ENCODE measurements at places on chromosomes 12 and 14.
A peak's percentile ranks its signal among the peaks of the same experiment; 100 is the strongest.

- no peak for DNase-seq
Measured at GRCh38 chr12:129552996-129553750, 350.7 kb downstream of the TMEM132D start.

GRCh38 chr14:58637040-58637390 lies 747 bp upstream of the DACT1 start:
- peak; percentile 30 for DNase-seq

DNA sequence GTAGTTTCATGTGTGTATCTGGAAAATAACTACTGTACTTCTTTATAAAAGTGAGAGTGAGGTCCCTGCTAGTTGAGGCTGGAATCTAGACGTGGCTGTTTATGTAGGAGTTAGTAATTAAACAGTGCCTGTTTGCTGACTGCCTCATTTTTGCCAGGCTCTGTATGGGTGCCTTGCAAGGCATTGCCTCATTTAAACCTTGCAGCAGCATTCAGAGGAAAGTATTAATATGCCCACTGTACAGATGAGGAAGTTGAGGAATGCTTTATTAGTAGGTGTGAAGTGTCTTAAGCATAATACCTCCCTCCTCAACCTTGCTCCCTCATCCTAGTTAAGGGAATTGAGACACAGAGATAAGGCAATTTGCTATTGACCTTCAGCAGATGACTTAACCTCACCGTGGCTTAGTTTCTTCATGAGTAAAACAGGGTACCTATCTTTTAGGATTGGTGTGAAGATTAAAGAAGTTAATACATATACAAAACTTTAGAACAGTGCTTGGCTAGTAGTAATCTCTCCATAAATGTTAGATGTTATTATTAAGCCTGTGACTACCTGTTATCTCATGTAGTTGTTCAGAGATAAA lies 28.7 kb downstream of the PPM1A start:
- DNase-seq = no peak

- no peak for DNase-seq
Measured at GRCh38 chr14:91279354-91279753, 34.9 kb upstream of the GPR68 start.

DNA sequence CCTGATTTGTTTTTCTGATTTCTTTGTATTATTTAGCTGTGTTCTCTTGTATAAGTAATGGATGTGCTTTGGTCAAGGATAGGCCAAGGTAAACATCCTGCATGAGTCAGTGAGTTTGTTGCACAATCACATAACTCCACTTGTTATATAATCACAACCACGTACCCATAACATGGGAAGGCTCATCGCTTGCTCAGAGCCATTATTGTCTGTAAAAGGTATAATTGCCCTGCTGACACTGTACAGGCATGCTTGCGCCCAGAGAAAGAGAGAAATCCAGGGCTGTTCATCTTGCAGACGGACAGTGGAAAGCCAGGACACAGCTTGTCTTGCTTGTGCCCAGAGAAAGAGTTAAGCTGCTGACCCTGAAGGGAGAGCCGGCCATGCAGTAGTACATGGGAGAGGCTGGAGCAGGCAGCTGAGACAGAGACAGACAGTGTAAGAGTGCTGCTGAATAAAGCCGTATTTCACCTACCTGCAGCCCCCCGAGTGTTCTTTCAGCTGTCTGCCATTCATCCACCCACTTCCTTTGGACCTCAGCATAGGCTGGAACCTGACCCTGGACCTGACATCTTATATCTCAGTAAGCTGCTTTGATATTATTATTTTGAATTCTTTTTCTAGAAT lies 174.7 kb upstream of the DAAM1 start:
- no peak for DNase-seq

- DNase-seq = no peak
Measured at GRCh38 chr12:112919121-112919520, 12.4 kb downstream of the OAS1 start.

GRCh38 chr14:100108840-100109593 lies 43.8 kb downstream of the EVL start:
- no peak for DNase-seq

- no peak for DNase-seq
Measured at GRCh38 chr12:85484387-85484786, 204.4 kb downstream of the ALX1 start.

- no peak for DNase-seq
Measured at GRCh38 chr14:63243646-63244045, 39.4 kb downstream of the RHOJ start.

GRCh38 chr12:128387811-128388422 lies 120.9 kb downstream of the TMEM132C start:
- no peak for DNase-seq

GRCh38 chr14:92928258-92928629 lies 5.3 kb downstream of the CHGA start:
- DNase-seq = no peak

DNA sequence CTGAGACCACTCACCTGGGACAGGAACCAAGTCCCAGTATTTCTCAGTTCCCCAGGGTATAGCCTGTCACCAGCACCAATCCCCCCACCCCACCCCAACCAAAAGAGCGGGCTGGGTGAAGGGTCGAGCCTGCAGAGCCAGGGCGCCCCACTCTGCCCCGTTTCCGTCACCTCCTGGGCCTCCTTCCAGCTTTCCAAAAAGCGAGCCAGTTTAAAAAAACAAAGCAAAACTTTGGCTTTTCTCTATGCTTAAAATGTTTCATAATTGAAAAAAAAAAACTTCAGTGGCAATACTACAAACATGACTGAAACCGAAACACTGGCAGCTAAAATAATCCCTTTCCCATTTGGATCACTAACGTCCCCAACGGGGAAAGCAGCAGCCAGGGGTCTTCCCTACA lies 7.5 kb downstream of the CAMKK2 start:
- no peak for DNase-seq

GRCh38 chr12:115930336-115930735 lies 347.2 kb downstream of the MED13L start:
- no peak for DNase-seq

DNA sequence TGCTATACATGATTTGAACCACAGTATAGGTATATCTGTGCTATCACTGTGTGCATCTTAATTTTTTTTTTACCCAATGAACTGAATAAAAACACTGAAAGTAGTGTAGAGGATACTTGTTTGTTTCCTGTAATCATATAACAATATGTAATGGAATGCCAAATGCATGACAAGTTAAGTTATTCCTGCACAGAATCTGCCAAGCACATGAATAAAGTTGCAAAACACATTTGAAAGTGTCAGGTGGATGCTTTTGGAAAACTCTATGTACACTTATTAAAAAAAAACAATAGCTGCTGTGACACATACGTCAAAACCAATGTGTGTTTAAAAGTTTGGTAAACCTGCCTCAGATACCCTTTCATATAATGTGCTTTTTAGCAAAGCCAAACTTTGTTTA lies 1638.1 kb upstream of the SEL1L start:
- no peak for DNase-seq

All from stimulated activated CD4-positive, alpha-beta T cell treated with anti-CD3 and anti-CD28 coated beads, TNF-alpha, amount 100 ng/mL, for 1 hour (primary cell).